ENCODE measurements at places on chromosomes 11 and 22.

GRCh38 chr11:102705626-102706025 lies at the start of gene MMP27:
Gene MMP27, minus strand, starts transcription at chr11:102705769. Its CDS starts 55 bp downstream, at chr11:102705714.
- DNase-seq: no peak

- DNase-seq: no peak
Measured at GRCh38 chr11:34637303-34637702, 16.4 kb downstream of the EHF start.

GRCh38 chr11:69251639-69252489 lies 42.1 kb upstream of the MYEOV start:
- no peak for DNase-seq

DNA sequence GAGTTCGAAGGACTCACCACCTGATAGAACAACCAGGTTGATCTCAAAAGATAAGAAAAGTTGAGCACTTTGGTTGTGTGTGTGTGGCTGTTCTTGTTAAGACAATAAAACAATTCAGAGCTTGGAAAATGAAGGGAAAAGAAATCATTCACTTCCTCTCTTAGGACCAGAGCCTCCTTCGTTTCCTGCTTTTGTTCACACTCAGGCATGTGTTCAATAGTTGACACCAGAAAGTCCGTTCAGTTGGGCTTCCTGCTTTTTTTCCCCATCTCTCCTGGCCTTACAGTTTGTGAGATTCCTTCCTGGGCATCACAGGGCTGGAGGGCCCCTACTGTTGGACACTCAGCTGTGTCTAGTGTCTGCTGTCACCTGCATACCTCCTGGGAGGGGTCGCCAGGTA lies 48.0 kb downstream of the TSPAN18 start:
- no peak for DNase-seq

- DNase-seq: no peak
Measured at GRCh38 chr11:93733474-93733873, 7.8 kb downstream of the TAF1D start.

DNA sequence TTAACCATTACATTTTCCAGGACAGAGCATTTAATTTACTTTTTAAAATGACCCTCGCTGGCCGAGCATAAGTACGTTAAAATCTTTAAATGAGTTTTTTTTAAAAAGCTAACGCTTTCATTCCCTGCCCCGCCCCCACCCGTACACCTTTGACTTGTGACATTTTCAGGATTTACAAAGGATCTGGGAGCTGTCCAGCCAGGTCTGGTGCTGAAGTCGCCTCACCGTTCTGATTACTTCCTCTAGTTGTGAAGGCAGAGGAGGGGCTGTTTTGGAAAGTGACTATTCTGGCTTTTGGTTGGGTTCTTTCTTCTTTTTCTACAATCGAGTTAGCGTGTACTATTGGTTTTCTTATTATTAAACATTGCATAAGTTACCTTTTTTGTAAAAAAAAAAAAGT lies 2.9 kb downstream of the C11orf87 start:
- DNase-seq: peak; percentile 45

GRCh38 chr22:19128009-19128401 lies 3.1 kb upstream of the TSSK2 start:
- no peak for DNase-seq

GRCh38 chr22:17332109-17332800 lies 37.0 kb upstream of the CECR2 start:
- DNase-seq: no peak

GRCh38 chr11:4903484-4903883 lies at the start of gene OR51A7:
Gene OR51A7, plus strand, starts transcription at chr11:4903783. Its CDS starts 3,587 bp downstream, at chr11:4907370.
- DNase-seq: no peak

GRCh38 chr11:8100605-8101004 lies 19.6 kb downstream of the TUB start:
- no peak for DNase-seq

DNA sequence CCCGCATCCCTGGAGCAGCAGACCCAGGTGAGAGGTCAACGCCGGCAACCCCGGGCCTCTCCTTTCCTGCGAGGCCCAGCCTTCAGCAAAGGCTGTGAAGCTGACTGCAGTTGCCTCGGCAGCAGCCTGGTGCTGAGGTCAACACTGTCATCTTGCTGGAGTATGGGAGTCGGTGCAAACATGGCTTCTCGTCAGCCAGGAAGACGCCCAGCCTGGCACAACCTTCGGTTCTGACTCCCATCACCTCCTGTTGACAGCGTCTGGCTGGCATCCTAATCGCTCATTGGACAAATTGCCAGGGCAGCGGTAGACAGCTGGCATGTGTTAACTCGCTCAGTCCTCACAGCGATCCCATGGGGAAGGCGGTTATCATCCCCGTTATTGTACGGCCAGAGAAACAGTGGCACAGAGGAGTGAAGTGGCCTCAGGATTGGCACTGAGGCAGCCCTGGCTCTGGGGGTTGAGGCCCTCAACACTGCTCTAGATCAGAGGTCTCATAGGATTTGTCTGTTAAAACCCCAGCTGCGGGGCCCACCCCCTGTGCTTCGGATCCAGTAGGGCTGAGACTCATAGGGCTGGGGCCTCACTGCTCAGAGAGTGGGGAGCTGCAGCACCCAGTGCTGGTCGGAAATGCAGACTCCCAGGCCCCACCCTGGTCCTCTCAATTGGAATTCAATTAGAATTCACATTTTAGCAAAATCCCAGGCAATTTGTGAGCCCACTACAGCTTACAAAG lies 39.3 kb upstream of the TP53I11 start:
- no peak for DNase-seq

DNA sequence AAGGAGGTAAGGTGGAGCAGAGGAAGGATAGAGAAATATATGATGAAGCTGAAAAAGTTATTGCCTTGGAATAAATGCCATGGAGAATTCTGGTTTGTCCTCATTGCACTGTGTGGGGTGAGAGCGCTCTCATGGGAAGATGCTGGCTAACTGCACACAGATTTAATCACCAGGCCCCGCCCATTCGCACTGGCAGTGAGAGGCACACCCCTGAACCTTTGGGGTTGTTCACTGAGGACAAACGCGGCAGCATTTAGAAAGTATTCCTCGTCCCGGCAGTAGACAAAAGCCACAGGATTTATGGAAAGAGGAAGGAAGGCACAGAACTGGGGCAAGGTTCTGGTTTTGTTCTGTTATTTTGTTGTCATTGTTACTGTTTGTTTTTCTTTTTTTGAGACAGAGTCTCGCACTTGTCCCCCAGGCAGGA lies 70.2 kb downstream of the MED15 start:
- no peak for DNase-seq

GRCh38 chr11:38547462-38547861 lies 1949.4 kb upstream of the RAG2 start:
- DNase-seq: no peak

DNA sequence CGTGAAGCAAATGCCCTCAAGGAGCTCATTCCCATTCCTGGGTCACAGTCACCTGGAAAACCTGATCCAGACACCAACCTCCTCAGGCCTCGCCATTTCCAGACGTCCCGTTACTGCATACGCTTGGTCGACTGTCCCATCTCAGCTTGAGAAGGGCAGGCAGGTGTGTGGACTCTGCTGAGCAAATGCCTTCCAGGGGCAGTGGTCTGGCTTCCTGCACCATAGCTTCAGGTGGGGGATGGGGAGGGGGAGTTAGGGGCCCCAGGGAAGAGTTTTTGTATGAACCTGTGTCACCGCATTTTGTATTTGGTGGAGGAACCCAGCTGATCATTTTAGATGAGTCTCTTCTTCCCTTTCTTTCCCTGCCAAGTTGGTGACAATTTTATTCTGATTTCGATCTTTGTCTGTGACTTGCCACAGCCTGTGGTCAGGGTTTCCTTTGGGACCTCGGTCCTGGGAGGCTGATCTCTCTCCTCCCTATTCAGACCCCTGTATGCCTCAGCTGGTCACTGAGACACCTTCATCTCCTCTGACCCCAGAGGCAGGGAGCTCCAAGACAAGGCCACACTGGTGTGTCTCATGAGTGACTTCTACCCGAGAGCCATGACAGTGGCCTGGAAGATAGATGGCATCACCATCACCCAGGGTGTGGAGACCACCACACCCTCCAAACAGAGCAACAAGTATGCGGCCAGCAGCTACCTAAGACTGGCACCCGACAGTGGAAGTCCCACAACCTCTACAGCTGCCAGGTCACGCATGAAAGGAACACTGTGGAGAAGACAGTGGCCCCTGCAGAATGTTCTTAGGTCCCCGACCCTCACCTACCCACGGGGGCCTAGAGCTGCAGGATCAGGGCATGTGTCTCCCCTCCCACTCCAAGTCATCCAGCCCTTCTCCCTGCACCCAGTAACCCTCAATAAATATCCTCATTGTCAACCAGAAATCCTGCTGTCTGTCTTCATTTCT lies 22.9 kb downstream of the IGLL5 start:
- no peak for DNase-seq

DNA sequence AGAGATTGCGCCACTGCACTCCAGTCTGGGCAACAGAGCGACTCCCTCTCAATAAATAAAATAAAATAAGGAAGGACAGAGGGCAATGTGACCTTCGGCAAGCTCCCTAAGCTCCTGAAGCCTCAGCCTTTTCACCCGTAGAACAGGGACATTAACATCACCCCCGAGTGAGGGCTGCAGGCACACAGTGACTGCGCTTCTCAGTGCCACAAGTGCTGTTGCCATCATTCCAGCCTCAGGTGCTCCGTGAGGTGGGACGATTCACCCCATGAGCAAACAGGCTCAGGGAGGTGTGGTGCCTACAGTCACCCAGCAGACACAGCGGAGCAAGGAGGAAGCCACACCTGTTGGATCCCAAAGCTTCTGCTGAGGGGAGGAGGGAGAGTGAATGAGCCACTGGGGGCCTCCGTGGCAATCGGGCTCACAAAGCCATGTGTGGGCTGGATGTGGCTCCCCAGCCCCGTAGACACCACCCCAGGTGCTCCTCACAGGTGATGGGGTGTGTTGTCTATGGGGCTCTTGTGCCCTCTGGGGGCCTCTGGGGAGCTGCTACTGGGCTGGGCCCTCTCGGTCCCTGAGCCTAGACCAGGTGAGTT lies 9.1 kb upstream of the TCF20 start:
- no peak for DNase-seq

DNA sequence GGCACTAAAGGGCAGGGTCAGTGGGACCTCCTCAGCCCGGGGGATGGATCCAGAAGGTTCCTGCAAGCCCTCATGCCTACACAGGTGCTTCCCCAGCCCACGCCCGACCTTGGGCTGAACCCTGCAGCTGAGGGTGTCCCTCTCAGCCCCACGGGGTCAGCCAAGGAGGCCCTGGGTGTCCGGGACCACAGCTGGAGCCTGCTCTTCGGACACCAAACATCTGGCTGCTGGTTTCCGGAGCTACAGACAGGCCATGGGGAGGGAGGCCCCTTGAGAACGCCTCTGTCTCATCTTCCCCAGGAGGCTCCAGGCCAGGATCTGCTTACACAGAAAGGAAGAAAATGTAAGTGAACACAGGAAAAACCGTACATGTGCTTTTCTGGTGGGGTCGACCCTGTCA lies 355.7 kb downstream of the MN1 start:
- DNase-seq: no peak

- no peak for DNase-seq
Measured at GRCh38 chr22:27906241-27906640, 12.8 kb downstream of the PITPNB start.

DNA sequence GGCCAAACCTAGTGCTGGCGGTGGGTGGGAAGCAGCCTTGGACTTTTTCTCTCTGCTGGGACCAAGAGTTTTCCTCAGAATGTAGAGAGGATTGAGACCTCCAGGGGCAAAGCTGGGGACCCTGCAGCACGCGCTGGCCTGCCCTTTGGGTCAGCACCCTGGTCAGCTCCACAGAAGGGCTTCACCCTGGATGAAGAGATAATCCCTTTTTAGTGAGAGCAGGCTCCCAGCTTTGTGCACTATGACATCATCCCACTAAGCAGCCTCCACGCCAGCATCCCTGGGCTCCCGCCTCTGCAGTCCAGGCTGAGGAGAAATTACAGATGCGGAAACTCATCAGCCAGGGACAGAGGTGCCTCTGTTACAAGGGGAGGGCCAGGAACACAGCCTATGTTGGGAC lies 23.5 kb downstream of the DRICH1 start:
- DNase-seq: peak; percentile 33

DNA sequence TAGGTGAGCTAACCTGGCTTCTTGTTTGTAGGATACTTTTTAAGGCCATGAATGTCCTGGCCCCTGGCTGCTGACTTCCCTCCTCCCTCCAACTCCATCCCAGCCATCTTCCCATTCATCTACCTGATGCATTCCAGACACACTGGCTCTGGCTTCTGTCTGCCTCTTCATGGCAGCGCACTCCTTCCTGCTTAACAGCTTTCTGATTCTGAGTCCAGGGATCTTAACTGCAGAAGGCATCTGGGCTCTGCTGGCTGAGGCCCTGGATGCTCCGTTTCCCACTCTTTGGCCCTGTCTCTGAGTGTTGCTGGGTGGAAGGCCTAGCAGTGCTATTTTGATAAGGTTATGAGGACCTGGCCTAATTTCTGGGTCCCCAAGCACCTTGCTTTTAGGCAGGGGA lies 1.8 kb upstream of the THY1 start:
- DNase-seq: no peak

GRCh38 chr11:92332986-92333385 lies 108.4 kb downstream of the FAT3 start:
- DNase-seq: no peak

- DNase-seq: no peak
Measured at GRCh38 chr11:230431-230830, 5.7 kb downstream of the SIRT3 start.

DNA sequence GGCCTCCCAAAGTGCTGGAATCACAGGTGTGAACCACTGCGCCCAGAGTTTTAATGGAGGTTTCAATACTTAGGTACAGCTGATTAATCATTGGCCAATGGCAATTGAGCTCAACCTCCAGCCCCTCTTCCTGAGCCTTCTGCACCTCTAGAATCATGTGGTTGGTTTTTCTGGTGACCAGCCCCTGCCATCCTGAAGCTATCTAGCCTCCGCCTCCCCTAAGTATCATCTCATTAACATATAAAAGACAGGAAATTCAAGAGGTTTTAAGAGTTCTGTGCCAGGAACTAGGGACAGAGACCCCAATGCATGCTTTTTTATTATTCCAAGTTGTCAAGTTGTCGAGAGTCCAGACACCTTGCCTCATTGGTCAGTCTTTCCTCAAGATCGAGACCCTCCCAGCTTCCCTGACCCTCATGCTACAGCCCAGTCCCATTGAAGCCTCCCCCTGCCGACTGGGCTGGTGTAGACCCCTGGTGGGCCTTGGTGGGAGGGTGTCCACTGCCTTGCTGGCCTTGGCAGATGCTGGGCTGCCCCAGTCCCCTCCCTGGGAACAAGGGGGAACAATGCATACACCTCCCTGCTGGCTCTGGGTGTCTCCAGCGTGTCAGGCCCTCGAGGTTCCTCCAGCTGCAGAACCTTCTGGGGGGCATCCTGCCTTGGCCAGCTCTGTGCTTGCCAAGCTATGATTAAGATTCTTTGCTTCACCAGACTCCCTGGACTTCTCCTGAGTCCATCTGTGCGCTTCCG lies 148.0 kb downstream of the CTTN start:
- no peak for DNase-seq

GRCh38 chr11:72482211-72482812 lies 48.0 kb upstream of the CLPB start:
- DNase-seq: peak; percentile 71

DNA sequence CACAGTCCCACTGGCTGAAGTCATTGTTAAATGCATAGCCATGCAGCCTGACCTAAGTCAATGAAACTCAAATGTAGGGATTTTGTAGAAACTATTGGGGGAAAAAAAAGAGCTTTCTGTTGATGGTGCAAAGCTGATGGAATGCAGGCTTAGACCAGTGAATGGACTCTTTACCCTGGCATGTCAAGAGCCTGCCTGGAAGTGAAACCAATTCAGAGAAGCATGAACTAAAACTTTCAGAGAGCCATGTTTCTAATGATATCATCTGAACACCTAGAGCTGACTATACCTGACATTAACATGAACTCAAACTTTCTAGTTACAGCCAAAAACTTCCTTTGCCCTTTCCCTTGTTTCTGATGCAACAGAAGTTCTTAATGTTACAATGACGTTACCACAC lies 89.0 kb downstream of the APIP start:
- no peak for DNase-seq
